ENCODE measurements at places on chromosomes 5 and 9.

GRCh38 chr5:34709861-34710673 is 53.9 kb downstream of the RAI14 start:
- no peak for DNase-seq

- DNase-seq = no peak
Measured at GRCh38 chr9:109232449-109233237, 65.6 kb upstream of the FRRS1L start.

GRCh38 chr9:92293075-92293354 is 482 bp downstream of the IARS1 start:
- no peak for DNase-seq

GRCh38 chr5:179203248-179203647 is 142.0 kb downstream of the ADAMTS2 start:
- no peak for DNase-seq

DNA sequence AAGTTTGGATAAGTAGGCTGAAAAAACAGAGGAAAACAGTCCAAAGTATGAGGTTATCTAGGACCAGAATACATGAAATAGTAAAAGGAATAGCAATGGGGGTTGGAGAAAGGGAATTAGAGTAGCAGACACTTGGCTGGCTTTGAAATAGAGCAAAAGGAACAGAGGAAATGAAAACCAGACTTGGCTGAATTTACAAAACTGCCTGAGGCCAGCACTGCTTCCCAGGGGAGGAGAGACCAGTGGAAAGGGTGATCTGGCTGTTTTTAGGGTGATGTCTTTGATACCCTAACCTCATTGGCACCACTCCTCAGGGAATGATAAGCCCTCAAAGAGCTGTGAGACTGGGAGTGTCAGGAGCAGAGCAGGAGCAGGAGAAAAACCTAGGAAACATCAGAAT is 413.4 kb upstream of the SLC30A5 start:
- DNase-seq = no peak

DNA sequence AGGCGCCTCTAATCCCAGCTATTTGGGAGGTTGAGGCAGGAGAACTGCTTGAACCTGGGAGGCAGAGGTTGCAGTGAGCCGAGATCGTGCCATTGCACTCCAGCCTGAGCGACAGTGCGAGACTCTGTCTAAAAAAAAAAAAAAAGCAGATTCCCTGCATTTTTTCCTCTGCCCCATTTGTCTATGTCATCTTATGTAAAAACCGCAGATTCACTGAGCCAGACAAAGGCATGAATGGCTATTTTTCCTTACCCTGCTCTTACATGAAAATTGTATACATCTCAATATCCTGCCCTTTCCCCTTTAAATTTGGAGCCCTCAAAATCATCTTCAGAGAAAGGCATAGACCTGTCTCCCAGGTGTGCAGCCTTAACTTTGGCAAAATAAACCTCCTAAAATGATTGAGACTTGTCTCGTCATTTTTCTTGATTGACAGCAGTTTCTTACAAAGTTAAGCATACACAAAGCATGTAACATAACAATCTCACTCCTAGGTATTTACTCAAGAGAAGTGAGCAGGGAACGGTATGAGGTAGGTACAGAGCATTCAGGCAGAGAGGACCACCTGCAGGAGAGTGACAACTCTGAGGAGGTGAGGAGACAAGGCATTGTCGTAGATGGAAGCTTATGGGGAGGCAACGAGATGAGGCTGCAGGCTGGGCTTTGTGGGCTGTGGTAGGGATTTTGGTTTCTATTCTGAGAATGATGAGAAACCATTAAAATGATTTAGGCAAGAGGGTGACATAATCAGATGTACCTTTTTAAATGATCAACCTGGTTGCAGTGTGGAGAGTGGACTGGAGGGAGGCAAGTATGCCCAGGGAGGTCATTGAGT is 65.7 kb upstream of the IL6ST start:
- no peak for DNase-seq

DNA sequence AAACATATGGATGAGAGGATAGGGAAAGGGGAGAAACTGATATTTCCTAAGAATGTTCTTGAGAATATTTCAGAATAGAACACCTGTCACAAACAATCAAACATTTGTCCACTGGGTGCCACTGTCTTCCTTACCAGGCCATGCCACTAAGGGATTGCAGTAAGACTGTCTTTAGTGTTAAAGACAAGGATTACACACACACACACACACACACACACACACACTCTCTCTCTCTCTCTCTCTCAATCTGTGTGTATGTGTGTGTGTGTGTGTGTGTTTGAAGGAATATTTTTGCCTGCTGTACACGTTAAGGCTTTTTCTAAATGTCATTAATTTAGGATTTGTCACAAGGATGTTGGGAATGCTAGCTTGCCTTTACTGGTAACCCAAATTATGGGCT is 54.4 kb downstream of the CCDC192 start:
- peak; percentile 2 for DNase-seq

- no peak for DNase-seq
Measured at GRCh38 chr9:109427886-109428285, 70.2 kb downstream of the PTPN3 start.

DNA sequence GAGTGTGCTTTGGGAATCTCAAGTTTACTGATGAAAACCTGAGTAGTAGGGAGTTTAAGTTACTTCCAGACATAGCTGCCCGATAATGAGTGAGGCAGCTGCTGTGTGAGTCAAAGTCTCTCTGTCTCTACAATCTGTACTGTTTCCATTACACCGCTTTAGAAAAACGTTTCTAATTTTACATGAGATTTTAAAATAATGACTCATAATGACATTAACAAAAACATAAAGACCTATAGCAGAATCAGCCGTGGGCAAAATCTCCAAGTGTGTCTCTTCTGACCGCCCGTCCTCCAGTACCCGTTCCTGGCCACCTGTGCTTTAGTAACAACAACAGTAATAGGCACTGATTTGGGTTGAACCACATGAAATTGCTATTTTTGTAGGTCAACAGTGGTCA is 69.6 kb upstream of the PRRC1 start:
- DNase-seq = peak; percentile 6

GRCh38 chr5:174177976-174178605 is 132.6 kb downstream of the NSG2 start:
- DNase-seq = no peak

DNA sequence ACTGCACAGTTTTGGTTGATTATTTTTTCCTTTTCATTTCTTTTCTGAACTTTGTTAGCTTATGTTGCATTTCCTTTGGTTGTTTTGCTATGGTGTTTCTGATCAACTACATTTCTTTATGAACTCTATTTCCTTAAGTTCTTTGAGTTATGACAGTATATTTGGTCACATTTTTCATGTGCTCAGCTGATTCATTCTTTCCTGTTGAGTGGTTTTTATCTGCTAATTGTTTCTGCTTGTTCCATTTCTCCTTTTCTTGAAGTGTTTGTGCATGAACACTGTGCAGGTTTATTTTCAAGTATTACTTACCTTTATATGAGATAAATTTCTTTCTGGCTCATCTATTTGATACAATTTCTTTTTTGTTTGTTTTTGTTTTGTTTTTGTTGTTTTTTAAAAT is 50.9 kb upstream of the MACIR start:
- DNase-seq = no peak

GRCh38 chr5:174022384-174023095 is 23.0 kb upstream of the NSG2 start:
- no peak for DNase-seq

DNA sequence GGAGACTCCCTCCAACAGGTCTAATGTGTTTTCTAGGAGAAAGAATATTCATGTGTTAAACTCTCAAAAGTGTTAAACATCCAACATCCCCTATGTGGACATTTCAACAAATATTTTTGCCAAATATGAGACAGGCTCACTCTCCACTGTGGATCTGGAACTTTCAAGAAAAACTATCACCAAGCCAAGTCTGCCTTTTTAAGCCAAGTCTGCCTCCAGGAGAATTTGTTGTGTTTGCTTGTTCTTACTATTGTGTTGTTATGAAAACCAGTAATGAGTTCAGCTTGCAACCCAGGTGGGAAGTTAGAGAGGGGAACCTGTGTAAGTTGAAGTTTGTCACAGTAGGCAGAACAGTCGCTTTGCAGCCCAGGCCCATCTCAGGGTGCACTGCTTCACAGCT is 228.1 kb downstream of the NFIB start:
- DNase-seq = no peak

- no peak for DNase-seq
Measured at GRCh38 chr5:164000241-164000640, 494.8 kb downstream of the MAT2B start.

- no peak for DNase-seq
Measured at GRCh38 chr9:37974506-37975173, 70.7 kb upstream of the SLC25A51 start.

DNA sequence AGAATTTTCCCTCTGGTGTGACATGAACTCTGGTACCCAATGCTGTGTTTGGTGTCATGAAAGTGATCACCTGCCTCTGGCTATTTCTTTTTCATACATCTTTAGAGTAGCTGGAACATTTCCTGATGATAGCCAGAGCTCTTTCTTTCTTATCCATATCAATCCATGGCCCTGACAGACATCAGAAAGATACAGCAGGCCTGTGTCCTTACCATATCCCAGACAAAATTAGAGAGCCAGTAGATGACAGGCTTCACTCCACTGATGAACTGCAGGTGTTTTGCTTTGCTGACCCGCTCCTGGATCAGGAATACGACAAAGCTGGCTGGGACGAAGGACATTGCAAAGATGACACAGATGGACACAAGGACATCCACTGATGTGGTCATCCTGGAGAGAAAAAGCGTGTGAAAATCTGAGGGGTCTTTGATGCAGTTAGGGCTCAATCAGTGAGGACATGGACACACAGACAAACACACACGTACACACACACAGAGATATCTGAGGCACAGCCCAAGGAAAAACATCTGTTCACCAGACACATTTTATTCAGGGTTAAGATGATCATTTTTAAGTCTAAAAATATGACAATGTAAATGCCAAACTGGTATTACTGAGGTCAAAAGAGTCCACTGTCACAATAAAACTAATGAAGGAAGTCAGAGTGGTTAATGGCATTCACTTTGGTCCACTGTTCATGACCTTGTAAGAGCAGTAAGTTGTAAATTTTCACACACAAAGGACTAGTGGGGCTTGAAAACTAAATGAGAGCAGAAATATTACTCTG is 34.5 kb downstream of the NIPSNAP3B start:
- no peak for DNase-seq

- no peak for DNase-seq
Measured at GRCh38 chr5:151047814-151048425, 27.5 kb downstream of the GPX3 start.

Data from T1000 (cell line).